HCT116 (cell line): ENCODE measurements at places on chromosomes 16 and 17.

DNA sequence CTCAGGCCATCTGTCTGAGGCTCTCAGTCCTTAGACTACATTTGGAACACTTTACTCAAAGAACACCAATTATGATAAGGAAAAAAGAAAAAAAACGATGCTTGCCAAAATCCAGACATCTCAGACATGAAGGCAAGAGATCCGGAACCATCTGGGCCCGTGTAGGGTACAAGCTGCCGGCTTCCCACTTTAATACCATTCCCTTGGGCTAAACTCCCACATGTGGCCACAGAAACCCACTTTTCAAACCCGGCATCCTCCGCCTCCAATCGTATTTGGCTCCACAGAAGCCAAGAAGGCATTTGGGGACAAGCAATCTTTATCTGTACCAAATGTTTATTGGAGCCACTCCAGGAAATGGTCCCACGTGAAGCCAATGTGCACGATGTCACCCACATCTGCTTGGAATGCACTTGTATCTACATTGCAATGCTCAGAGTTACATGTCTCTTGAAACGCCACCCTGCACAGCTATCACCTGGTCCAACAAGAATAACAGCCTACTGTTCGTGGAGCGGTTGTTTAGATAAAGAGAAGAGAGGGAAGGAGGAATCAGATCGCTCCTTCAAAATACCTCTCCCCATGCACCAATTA is 33.5 kb downstream of the XYLT1 start:
- DNase-seq = no peak

DNA sequence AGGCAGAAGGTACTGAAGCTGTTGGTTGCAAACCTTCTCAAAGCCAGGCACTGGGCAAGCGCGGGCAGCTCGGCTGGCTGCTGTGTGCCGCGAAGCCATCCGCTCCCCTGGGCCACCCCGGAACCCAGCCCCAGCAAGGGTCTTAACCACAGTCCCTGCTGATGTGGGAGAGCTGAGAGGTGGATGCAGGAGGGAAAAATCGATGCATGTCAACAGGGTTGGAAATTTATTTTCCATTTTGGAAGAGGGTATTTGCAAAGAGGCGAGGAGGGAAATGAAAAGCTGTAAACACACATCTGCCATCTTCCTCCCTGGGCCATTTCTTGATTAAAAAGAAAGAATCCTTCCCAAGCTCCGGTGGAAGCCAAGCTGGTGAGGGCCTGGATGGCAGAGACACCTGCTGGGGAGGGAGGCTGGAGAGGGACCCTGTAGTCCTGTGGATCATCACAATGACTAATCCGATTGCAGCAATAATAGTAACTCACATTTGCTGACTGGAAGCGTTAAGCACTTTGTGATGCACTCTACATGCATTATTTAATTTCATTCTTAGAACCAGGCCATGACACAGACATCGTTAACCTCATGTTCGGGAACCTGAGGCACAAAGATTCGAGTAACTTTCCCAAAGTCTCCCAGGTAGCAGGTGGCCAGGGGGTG is 13.9 kb upstream of the TBX2 start:
- DNase-seq = no peak

GRCh38 chr16:75256696-75257343 is 5.4 kb upstream of the BCAR1 start:
- no peak for DNase-seq

- DNase-seq = peak; percentile 65
Observed at GRCh38 chr17:45293413-45294211, 23.2 kb downstream of the MAP3K14 start.

DNA sequence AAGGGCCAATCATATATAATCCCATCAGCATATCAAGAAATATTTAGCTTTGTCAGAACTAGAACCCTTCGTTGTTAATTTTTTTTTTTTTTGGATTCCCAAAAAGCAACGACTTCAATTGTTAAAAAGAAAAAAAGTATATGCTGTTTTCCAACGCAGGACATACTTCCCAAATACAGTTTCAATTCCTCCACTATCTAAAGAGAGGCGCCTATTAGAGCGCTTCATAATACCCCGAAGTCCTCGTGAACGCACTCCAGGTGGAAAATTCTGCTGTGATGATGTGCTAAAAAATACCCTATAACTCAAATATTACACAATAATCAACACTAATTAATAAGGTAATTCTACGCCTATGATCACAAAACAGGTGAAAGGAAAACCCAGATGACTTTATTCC is 20.8 kb downstream of the GNA13 start:
- DNase-seq = no peak

DNA sequence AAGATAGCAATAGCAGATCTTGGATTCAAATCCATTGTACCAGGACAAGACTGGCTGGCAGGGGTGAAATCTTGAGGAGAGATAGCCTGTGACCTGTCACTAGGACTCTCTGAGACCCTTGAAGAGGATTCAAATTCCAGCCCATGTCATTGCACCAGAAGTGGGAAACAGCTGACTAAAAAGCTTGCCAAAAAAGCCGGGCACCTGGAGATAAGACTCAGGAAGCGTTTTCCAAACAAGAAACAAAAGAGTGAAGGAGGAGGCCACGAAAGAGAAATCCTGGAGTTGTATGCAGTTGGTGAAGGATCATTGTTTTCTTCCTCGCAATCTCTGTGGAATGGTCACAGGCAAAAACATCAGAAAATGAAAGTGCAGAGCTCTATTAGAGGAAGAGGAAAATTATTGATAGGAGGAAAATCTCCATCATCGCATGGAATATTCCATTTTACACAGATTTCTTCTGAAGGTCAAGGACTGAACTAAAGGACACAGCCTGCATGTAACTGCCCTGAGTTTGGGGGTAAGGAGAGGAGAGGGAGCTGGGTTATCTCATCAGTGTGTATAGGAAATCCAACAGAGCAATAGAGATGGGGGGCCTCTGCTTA is 9.0 kb upstream of the WSB1 start:
- DNase-seq = no peak

DNA sequence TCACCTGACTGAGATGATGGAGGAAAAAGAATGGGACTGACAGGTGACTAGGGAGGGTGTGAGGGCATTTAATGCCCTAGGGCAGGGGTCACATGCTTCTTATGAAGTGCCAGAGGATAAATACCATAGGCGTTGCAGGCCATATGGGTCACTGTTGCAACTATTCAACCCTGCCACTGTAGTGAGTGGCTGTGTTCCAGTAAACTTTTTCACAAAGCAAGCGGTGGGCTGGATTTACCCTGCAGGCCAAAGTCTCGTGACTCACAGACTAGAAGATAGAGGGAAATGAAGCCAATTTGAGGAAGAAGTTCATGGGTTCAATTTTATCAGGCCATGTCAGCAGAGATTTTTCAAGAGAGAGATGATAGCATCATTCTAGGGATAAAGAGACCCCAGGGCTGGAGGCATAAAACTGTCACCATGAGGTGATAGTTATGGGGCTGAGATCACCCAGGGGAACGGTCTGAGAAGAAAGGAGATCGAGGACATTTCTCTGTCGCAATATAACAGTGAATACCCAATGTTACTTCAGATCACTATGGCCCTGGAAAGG is 8.6 kb downstream of the ARHGAP17 start:
- no peak for DNase-seq

DNA sequence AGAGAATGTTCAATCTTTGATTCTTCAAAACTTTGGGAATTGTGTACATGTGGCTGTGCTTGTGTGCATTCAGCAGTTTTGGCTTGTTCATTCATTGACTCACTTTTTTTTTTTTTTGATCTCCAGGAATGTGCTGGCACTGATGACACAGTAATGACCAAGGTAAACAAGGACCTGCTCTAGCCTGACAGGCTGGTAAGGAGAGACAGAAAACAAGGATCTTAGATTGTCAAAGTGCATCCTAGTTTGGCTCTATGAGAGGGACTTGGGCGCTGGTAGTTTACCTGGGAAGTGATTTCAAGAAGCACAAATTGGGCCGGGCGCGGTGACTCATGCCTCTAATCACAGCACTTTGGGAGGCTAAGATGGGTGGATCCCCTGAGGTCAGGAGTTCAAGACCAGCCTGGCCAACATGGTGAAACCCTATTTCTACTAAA is 233.1 kb upstream of the WSCD1 start:
- DNase-seq = peak; percentile 78

DNA sequence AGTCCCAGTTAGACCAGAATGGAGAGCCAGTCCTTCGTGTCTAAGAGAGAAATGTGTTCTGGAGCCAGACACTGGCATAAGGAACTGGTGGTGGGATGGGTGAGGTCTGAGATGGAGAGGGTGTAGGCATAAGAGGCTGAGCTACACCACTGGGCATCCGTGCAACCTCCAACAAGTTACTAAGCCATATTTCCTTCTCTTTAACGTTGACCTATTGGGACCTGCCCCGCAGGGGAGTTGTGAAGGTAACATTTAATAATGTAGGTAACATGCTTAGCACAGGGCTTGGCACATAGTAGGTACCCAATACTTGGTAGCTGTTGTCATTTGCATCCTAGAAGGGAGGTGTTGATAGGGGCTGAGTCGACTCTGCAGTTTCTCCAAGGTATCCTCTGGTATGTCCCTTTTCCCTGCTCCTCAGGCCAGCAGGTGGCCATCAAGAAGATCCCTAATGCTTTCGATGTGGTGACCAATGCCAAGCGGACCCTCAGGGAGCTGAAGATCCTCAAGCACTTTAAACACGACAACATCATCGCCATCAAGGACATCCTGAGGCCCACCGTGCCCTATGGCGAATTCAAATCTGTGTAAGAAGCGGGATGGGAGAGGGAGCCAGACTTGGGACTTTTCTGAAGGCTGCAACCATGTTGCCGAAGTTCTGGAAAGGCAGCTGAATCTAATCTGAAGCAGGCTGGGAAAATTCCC is 1.2 kb downstream of the MAPK7 start:
- no peak for DNase-seq

DNA sequence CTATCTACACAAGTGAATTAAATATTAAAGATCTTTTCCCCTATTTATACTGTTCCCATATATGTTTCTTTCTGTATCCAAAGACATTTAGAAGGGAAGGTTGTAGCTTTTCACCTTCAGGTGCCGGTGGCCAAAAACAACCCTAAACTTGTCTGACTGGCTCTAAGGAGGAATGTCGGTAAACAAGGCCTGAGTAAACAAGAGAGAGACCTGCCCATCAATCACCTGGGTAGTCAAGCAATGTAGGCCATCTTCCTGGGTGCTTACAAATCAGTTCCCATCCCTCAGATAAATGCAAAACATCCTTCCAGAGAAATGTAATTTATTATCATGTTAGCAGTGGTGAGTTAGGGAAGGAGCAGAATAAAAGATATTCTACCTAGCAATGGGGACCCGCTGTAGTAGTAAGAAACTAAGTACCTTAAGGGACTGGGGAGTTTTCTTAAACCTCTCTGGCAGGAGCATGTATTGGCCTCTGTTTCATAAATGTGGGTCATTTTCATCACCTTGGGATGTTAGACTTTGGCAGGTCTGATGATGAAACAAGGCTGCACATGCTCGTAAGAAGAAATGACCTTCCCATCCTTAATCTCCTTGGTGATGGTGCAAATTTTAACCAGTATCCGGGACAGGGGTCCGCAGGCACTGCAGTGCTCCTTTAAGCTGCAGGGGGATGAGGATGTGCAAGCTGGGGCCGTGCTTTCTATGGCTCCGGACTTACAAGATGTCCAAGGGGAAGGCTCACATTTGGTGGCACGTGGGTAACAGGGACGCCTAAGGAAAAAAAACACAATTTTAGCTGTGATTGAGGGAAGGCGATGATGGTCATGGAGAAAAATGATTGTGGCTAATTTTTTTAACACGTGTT is 8.4 kb downstream of the KRT39 start:
- no peak for DNase-seq

GRCh38 chr16:77541165-77541564 is 106.3 kb upstream of the ADAMTS18 start:
- DNase-seq = no peak

GRCh38 chr16:57427307-57427706 is 19.9 kb downstream of the CIAPIN1 start:
- DNase-seq = no peak

DNA sequence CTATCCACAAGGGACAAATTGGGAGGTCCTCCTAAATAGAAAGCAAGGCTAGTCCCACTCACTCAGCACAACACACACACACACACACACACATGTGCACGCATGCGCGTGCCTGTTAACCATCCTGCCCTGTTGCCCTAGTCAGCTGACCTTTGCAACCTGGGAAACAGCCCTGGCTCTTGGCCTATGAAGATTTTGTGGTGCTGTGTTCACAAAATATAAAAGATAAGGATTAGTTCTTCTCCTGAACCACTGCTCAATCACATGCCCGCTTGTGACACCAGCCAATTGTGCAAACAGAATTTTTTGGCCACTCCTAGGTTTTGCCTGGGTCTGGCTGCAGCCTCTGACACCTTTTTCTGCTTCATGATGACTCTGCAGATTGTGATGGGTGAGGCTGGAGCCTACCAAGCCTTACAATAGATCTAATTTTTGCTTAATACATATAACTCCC is 3.3 kb upstream of the CES1 start:
- no peak for DNase-seq

DNA sequence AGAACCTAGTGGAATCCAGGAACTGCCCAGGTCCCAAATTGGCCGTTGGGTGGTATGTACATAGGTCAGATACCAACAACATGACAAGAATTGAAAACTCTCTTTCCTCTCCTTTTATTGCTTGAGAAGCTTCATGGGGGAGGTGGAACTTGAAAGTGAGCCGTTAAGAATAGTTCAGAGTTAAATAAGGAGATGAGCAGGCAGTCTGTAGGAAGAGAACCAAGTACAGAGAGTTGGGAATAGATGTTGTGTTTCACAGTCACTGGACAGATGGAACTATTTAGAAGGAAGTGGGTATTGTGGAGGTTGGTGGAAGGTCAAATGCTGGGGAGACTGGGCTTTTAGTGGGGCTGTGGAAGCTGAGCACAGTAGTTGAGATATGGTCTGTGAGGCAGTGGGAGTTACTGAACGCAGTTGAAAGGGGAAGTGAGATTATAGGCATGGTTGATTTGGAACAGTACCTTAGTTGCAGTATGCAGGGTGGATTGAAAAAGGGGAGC is 26.4 kb downstream of the ARHGAP44 start:
- no peak for DNase-seq

- no peak for DNase-seq
Observed at GRCh38 chr16:88977018-88977811, at the start of gene CBFA2T3. Gene CBFA2T3, minus strand, starts transcription at chr16:88977207. Its CDS starts 400 bp downstream, at chr16:88976807.

- no peak for DNase-seq
Observed at GRCh38 chr17:65627891-65628643, 66.6 kb upstream of the AXIN2 start.

DNA sequence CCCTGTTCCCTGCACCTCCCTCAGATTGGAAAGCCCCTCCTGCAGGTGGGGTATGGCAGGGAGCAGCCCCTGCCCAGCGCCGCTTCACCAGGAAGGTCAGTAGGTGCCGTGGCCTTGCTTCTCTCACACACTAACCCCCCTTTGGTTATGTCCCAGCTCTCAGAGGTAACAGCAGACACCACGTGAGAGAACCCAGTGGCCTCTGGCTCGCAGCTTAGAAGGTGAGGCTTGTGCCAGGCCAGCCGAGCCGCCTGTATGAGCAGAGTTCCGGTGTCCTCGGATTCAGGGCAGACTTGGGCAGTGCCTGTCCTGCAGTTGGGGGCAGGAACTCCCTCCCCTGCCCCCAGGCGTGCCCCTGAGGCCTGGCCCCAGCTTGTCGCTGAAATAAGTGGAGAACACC is 47.1 kb downstream of the PRMT7 start:
- no peak for DNase-seq

- no peak for DNase-seq
Observed at GRCh38 chr17:43169561-43170139, 1.4 kb upstream of the NBR1 start.

- DNase-seq = no peak
Observed at GRCh38 chr17:83180996-83181481, 101.6 kb downstream of the METRNL start.

- DNase-seq = no peak
Observed at GRCh38 chr17:78272181-78272913, 40.9 kb downstream of the TMEM235 start.

- no peak for DNase-seq
Observed at GRCh38 chr16:55001931-55002330, 71.3 kb downstream of the IRX5 start.

- no peak for DNase-seq
Observed at GRCh38 chr16:82518811-82519210, 108.0 kb upstream of the CDH13 start.
